ENCODE measurements at places on chromosomes 6 and 20.
A peak's percentile ranks its signal among the peaks of the same experiment; 100 is the strongest.

DNA sequence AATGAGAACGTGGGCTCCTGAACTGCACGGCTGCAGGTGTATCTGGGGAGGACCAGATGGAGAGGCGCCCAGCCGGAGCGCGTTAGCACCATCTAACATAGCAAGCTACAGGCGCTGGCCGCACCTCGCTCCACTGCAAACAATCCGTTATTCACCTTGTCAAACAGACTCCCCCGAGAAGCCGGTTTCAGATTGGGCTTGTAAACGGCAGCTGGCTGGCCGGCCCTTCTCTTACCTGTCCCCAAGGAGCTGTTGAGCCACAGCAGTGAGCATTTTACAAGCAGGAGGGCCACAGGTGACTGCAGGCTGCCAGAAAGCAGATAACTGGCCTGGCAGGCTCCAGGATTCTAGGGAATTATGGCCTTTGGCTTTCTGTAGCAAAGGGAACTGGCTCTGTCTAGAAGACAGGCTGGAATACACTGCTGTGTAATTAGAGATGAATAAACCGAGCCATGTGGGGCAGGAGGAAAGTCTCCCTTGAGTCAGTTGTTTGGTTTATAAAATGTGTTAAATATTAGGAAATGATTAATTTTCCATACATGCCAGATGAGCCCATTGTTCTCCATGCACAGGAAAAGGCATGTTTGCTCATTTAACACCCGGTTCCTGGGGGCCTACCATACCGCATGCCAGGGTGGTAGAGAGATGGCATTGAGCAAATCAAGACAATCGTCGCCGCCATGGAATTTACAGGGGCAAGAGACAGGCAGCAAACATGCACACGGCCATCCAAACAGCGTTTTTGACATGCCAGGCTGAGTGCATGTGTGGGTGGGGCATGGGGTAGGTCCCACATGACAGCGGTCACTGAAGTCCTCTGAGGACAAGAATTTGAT, 159.3 kb downstream of the NFATC2 start:
- peak; percentile 84 for DNase-seq

DNA sequence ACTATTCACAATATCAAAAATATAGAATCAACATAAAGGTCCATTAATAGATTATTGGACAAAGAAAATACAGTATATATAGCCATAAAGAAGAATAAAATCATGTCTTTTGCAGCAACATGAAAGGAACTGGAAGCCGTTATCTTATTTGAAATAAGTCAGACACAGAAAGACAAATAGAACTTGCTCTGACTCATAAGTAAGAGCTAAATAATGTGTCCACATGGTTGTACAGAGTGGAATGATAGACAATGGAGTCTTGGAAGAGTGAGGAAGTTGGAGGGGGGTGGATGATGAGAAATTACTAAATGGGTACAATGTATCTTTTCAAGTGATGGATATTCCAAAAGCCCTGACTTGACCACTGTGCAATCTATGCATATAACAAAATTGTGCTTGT, 613.5 kb downstream of the PHF3 start:
- DNase-seq, result no peak

DNA sequence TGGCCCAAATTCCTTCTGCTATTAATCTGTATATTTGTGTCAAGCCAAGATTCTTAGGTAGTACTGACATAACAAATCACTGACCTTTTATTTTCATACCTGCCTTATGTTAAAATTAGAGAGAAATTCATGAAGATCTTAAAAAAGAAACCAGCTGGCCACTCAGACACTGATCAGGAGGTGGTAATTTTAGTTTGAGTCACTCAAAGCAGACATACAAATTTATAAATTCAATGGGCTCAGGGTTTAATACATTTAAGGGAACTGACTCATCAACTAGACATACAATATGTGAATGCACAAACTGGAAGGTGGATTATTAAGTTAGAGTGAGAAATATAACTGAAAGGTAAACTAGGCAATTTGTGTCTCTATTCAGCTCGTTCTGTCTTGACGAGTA, 711.9 kb upstream of the EYS start:
- DNase-seq, result no peak

- no peak for DNase-seq
These were observed 713.3 kb downstream of the PRKN start for GRCh38 chr6:162014069-162014811.

DNA sequence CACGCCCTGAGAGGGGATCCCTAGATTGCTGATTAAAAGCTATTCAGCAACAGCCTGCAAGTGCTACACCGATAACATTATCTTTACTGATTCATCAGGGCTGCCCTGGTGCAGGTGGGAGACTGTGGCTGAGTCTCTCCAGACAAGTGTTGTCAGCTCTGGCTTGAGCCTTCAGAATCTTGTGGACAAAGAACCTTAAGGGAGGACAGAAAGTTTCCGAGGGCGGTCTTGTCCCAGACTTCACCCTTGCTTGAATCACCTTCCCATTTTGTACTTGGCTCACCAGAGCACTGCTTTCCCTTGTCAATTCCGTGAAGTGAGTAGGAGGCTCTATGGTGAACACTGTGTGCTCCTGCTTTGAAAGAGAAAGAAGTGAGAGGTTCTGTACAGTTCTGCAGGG, 88.6 kb upstream of the PCSK2 start:
- no peak for DNase-seq

GRCh38 chr20:18256440-18257090, 31.8 kb upstream of the ZNF133 start:
- no peak for DNase-seq

DNA sequence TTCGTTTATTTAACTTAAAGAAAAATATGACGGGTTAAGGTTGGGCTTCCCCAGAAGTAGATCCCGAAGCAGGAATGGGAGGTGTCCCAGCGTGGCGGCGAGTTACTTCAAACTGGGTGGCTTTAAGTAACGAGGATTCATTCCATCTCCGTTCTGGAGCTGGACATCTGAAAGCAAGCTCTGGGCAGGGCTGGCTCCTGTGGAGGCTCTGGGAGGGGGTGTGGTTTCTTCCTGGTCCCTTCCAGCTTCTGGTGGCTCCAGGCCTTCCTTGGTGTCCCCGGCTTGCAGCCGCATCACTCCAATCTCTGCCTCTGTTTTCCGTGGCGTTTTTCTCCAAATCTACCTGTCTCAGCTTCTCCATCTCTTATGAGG, 47.3 kb upstream of the BHLHE23 start:
- DNase-seq, result no peak

DNA sequence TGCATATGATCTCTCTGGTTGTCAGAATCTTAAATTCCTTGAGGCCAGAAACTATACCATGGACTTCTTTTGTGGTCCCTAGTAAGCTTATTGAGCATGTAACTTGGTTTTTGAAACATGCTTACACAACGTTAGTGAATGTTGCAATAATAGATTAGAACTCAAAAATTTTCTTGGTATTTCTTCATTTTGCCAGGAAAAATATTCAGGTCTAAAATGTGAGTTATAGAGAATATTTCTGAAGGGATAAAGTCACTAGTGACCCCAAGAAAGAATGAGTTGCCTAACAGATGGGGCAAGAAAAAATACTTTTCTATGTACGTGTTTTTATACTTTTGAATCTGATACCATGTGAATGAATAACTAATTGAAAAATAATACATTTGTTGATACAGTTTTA, 195.4 kb downstream of the TFAP2A start:
- no peak for DNase-seq

- peak; percentile 87 for DNase-seq
These were observed 21.3 kb downstream of the PRKN start for GRCh38 chr6:162706232-162706631.

- no peak for DNase-seq
These were observed 303.6 kb downstream of the TRDN start for GRCh38 chr6:123333000-123333756.

DNA sequence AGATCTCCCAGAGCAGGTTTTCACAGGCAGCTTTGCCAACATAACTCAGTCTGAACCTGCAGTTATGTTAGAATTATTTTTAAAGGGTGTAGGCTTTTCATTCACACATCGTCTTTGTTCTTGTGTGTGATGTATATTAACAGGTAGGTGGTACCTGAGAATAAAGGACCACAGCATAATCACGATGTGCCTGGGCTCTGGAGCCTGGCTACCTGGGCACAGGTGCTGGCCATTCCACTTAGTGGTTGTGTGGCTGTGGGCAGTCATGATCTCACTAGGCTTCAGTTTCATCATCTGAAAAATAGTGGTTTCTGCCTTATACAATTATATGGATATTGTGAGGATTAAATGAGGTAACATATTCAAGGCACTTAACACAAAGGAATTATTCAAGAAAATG, 6.4 kb downstream of the CD109 start:
- no peak for DNase-seq

- DNase-seq, result no peak
These were observed 52.8 kb downstream of the FKBP5 start for GRCh38 chr6:35635601-35636597.

DNA sequence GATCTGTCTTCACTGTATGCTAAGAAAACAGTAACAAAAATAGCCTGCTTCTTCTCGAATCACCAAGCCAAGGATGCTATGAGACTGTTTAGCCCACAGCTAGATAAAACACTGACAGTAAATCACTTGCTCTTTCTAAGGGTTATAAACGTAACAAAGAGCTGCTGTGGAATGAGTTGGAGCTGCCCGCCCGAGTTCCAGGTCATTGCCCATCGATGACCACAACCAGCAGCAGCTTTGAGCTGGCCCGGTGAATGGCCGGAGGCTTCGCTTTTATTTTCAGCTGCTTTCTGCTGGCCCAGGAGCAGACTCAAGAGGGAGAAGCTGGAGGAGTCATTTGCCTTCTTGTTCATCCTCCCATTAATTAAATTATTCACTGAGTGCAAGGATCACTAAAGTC, 82.2 kb upstream of the CDH4 start:
- DNase-seq, result no peak

- no peak for DNase-seq
These were observed 237.6 kb downstream of the SMOC2 start for GRCh38 chr6:168678588-168678987.

- no peak for DNase-seq
These were observed 369.8 kb downstream of the FRK start for GRCh38 chr6:115690854-115691253.

DNA sequence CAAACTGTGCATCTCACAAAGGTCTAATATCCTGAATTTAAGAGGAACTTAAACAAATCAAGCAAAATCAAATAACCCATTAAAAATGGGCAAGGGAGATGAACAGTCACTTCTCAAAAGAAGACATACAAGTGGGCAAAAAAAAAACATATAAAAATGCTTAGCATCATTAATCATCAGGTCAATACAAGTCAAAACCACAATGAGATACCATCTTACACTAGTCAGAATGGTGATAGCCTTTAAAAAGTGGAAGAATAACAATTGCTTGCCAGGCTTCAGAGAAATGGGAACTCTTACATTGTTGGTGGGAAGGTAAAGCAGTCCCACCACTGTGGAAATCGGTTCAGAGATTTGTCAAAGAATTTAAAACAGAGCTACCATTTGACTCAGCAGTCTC, 646.7 kb upstream of the PTCHD4 start:
- DNase-seq, result no peak

- DNase-seq, result no peak
These were observed 42.0 kb upstream of the GMPR start for GRCh38 chr6:16196260-16196983.

- DNase-seq, result no peak
These were observed 53.5 kb downstream of the KCNQ5 start for GRCh38 chr6:72675396-72675795.

- DNase-seq, result no peak
These were observed 28.6 kb downstream of the GPX5 start for GRCh38 chr6:28553986-28554881.

GRCh38 chr6:130968476-130968875, 94.6 kb downstream of the EPB41L2 start:
- peak; percentile 11 for DNase-seq

- DNase-seq, result no peak
These were observed 105.8 kb downstream of the CD109 start for GRCh38 chr6:73801652-73802268.

GRCh38 chr20:20578838-20579237, 133.6 kb downstream of the RALGAPA2 start:
- DNase-seq, result no peak

DNA sequence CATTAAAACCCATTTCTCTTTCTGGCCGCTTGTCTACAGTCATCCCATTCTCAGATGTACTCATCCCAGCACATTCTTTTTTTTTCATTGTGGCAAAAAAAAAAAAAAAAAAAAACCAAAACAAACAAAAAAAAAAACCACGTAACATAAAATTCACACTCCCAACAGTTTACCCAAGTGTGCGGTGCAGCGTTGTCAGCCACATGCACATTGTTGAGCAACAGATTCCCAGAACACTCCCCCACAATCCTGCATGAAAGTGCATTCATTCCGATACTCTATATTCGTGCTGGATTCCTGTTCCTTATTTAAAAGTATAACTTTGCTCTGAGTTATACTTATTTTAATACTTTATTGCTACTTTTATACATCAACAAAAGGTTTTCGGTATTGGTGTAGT, 96.0 kb downstream of the SASH1 start:
- no peak for DNase-seq

DNA sequence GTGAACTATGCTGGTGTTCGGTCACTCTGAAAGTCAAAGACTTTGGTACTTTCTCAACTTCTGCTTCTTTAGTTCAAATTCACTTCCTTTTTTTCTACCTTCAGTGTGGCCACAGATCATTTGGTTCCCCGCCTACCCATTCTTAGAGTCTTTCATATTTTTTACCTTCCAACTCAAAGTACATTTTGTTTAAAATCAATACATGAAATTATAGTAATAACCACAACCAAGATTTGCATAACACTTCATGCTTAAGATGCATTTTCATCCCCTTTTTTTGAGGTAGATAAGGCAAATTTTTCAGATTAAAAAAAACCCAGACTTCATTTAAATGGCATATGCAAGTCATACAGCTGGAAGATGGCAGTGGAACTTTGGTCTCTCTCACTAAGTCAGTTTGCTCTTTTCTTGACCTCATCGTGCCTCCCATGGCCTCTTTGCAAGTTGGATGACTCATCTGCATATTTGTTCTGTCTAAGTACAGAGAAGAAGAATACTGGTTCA, 11.9 kb upstream of the CNR1 start:
- DNase-seq, result no peak

GRCh38 chr20:37627060-37627766, 66.6 kb upstream of the CTNNBL1 start:
- DNase-seq, result no peak

DNA sequence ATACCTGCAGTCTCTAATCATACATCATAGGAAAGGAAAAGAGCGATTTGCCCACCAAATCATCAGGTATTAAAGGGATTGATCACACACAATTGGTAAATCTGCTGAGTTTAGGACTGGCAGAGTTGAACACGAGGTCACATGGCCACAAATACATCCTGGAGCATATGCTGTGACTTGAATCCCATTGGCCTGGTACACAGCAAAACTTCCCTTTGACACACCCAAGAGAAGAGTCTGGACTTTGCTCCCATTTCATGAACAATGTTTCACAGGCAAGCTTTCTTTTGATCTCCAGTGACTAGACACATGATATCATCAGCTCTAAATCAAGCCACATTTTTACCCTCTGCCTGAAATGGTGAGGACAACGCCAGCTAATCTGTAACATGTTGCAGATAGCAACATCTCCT, 117.9 kb downstream of the ISM1 start:
- DNase-seq, result no peak

GRCh38 chr6:5898102-5898501, 108.6 kb downstream of the NRN1 start:
- no peak for DNase-seq

- no peak for DNase-seq
These were observed 76.5 kb downstream of the EFHC1 start for GRCh38 chr6:52496631-52497030.
